ENCODE measurements at places on chromosomes 1 and 21.

GRCh38 chr1:7478809-7479499 lies 292.1 kb upstream of the VAMP3 start:
- DNase-seq = no peak

- no peak for DNase-seq
Observed at GRCh38 chr1:205257735-205258134, 30.0 kb downstream of the TMCC2 start.

- no peak for DNase-seq
Observed at GRCh38 chr1:201299968-201300367, 16.7 kb downstream of the PKP1 start.

DNA sequence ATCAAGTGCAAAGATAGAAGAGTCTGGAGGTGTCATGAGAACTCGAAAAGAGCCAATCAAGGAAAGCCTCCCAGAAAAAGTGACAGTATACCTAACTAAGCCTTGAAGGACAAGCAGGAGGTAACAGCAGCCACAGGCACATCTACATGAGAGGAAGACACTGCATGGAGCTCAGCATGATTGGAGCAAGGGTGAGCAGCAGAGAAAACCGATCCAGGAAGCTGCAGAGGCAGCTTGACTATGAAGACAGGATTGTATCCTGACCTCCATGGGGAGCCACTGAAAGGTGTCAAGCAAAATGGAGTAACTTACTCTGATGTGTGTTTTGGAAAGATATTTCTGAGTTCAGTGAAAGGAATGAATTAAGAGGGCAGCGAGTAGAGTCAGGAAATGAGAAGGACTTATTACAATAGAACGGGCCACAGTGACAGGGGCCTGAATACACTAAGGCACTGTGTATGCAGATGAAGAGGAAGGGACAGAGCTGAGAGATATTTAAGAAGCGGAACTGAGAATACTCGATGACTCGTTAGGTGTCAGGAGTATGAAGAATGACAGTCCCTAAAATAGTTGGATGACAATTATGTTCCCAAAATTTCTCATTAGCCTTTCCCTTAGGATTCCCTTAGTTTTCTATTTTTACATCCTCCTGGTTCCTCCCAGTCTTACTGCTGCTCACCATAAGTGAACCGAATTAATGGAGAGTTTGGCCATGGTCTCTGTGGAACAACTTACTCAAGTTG lies 139.3 kb upstream of the NFIA start:
- no peak for DNase-seq

DNA sequence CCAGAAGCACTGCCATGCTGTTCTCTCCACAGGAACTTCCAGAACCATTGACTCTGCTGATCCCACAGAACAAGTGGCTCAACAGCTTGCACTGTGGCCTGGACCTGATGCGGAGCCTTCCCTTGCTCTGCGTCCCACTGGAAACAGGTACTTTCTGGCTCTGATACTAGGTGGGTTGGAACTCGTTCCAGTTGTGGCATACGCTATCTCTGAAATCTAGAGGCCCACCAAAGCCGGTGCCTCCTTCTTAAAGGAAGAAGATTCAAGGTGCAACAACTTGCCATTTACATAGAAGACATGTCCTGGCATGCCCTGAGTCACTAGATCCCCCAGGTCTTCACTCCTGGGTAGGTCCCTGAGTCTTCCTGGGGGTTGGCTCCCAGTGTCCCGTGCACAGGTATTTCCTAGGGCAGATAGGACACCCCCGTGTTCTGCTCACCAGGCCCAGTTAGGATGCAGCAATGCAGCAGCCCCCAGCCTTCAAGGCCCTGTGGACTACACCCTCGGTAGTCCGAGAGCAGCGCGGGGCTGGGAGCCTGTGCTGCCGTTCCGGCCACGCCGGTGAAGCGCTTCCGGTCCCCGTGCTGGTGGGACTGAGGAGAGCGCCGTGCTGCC lies 10.8 kb upstream of the PCBP3 start:
- DNase-seq = no peak

DNA sequence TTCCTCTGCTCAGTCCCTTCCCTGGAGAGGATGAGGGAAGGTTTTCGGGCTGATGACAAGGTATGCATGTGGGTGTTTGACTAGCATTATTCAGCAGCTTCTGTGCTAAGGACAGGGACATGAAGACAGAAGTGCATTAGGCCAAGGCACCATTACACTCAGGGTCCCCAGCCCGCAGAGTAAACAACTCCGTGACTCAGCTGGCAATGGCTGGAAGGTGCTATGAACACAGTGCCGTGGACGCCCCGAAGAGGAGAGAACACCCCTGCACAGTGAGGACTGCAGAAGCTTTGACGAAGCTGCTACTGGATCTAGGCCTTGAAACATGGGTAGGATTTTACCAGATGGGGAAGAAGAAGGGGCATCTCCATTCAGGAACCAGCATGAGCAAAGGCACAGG lies 13.7 kb upstream of the EPS8L3 start:
- no peak for DNase-seq

GRCh38 chr21:17853393-17854275 lies 34.5 kb upstream of the C21orf91 start:
- DNase-seq = no peak

GRCh38 chr1:24588573-24588972 lies 32.7 kb downstream of the NCMAP start:
- no peak for DNase-seq
